ENCODE measurements at places on chromosomes 6 and 20.

GRCh38 chr6:143555071-143555492 is 43.6 kb upstream of the FUCA2 start:
- DNase-seq: no peak

- no peak for DNase-seq
Measured at GRCh38 chr6:105005451-105005850, 48.5 kb downstream of the LIN28B start.

- peak; percentile 80 for DNase-seq
Measured at GRCh38 chr20:7856756-7857155, 83.5 kb downstream of the HAO1 start.

DNA sequence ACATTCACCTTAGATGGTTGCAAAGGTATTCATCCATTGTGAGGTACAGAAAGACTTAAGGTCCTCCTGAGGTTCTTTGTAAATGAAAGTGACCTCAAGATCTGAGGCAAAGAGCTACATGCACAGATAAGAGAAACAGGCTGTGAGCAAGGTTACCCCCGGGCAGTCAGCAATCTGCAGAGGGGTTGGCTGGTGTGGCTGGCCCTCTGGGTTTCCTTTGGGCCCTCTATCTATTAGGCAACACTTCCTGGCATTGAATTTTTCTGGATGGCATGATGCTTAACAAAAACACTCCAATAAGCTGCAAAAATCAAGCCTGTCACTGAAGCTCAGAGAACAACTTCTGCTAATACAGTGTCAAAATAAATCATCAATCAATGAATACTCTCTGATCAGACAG is 48.9 kb upstream of the RALGAPA2 start:
- no peak for DNase-seq

- peak; percentile 27 for DNase-seq
Measured at GRCh38 chr20:23412026-23412425, 9.3 kb downstream of the NAPB start.

DNA sequence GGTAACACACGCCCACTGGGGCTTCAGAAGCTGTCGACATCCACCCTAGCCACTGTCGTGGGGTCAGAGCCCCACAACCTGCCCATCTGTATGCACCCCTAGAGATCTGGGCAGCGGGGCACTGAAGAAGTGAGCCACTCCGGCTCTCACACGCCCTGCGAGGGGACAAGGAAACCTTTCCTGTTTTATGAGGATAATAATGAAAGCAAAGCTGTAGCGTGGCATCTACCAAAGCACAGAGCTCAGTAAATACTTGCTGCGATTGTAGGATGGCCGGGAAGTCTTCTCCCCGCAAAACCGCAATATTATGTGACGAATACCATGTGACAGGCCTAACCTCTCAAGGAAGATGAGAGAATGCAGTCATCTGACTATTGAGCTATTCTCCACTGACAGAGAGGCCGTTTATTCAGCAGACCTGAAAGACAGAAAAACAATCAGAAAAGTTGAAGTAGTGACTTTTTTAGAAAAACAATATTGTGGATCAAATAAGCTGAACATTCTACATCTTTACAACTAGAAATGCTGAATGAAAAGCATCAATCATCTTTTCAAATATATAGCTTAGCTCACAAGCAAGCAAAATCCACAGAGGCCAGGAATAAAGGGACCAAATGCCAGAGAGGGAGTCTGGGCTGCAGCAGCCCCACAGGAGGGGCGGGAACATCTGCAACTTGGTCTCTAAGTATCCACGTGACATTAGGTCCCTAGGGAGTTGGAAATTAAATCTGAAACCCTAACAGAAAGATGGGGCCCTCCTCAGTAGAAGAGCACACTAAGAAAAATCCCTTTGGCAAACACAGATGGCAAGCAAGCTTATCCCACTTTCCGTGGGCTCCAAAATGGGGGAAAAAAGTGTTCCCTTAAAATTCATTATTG is 207.8 kb downstream of the TTLL2 start:
- DNase-seq: no peak

- DNase-seq: peak; percentile 61
Measured at GRCh38 chr6:109896341-109896740, 81.8 kb upstream of the GPR6 start.

GRCh38 chr6:157269261-157269794 is 54.0 kb downstream of the TMEM242 start:
- peak; percentile 69 for DNase-seq

DNA sequence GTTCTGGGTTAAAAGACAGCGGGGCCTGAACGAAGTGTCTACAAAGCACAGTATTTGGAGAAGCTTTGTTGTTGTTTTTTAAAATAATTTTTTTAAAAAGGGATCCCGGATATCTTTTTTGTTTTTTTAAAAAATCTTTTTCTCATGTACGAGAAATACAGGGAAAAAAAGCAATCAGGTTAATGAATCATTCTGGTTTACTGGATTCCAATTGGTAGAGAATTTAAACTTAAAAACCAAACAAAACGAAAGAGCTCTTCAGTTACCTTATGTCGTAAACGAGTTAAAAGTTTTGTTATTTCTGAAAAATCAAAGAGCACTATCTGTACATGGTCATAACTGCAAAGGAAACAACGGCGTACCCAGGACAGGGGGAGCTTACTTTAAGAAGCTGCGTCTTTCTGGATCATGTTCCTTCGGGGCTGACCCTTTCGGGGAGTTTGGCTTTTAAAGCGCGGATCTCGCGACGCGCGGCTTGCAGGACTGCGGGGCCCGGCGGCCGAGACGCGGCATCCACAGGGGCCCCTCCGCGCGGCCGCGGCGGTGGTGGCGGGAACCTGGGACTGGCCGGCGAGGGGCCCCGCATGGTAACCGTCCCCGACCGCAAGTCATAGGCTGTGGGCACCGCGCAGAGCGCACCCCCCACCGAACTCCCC is 927 bp downstream of the IL20RA start:
- peak; percentile 16 for DNase-seq

DNA sequence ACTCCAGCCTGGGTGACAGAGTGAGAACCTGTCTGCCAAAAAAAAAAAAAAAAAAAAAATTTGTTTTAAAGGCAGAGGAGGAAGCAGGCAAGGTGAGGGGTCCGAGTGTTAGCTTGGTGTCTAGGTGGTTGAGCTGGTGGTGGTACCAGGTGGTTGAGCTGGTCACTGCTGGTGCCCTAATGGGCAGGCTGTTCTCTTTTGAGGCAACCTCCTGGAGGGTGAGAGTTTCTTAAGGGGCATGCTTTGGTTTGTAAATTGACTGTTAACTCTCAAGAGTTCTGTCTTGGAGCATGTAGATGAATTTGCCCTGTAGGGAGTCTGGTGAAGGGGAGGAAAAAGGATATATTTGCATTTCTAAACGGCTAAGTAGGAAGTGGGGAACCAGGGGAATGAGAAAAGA is 52.7 kb downstream of the BANF2 start:
- no peak for DNase-seq

DNA sequence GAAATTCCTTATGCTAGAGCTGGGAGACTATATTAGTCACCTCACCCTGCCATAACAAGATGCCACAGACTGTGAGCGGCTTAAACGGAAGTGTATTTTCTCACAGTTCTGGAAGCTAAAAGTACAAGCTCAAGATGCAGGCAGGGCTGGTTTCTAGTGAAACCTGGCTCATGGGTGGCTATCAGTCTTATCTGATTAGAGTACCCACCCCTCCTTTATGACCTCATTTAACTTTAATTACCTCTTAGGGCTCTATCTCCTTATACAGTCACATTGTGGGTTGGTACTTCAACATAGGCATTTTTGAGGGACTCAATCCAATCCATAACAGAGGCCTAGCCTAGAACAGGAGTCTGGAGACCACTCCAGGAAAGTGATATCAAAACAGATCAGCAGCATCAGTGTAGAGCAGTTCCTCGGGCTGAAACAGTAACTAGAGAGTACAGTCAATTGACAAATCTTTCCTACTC is 2.3 kb upstream of the SNRNP48 start:
- DNase-seq: peak; percentile 49

- no peak for DNase-seq
Measured at GRCh38 chr20:19602675-19603375, 155.2 kb upstream of the RIN2 start.

DNA sequence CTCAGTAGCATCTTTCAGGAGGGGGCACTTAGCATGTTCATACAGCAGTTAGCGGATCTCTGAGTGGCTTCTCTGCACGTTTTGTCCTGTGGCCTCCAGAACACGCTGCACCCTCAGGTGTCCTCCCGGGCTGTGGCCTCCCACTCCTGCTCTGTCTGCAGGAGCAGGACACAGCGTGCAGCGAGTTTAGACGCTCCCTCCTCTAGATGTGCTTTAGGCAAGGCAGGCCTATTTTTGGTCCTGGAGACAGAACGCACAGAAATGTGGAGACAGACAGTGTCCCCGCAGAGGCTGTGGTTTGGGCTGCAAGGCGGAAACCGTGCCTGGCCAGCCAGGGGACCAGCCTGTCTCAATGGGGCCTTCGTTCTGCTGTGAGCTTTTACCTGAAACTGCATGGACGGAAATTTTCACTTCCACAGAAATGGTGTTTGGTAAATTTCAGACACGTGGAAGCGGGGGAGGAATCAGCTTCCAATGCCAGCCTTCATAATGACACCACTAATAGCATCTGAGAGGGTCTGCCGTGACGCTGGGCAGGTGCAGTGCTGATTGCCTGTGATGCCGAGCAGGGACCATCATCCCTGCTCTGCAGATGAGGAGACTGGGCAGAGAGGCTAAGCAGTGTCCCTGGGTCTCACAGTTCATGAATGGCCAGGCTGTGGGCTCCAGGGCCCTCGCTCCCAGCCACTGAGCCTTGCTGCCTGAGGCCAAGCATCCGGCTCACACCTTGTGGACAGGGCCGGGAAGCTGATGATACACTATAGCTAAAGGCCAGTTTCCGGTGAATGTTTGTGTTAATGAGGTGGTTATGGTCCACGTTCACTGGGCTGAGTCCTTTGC is 120.9 kb downstream of the SYCP2 start:
- DNase-seq: no peak

- DNase-seq: no peak
Measured at GRCh38 chr6:7812623-7813022, 86.7 kb downstream of the BMP6 start.

DNA sequence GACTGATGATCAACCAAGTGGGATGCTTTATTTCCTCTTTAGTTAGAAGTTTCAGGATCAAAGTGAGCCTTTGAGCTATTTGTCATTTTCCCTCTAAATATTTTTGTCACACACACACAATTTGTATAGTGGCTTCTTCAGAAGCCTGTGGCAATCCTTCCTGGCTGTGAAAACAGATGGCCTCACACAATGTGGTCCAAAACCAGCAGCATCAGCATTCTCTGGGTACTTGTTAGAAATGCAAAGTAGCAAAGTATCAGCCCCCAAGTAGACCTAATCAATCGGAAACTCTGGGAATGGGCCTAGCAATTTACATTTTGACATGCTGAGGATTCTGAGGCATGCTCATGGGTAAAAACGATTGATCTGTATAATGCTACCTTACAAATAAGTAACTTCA is 115.9 kb downstream of the PAX1 start:
- DNase-seq: no peak

DNA sequence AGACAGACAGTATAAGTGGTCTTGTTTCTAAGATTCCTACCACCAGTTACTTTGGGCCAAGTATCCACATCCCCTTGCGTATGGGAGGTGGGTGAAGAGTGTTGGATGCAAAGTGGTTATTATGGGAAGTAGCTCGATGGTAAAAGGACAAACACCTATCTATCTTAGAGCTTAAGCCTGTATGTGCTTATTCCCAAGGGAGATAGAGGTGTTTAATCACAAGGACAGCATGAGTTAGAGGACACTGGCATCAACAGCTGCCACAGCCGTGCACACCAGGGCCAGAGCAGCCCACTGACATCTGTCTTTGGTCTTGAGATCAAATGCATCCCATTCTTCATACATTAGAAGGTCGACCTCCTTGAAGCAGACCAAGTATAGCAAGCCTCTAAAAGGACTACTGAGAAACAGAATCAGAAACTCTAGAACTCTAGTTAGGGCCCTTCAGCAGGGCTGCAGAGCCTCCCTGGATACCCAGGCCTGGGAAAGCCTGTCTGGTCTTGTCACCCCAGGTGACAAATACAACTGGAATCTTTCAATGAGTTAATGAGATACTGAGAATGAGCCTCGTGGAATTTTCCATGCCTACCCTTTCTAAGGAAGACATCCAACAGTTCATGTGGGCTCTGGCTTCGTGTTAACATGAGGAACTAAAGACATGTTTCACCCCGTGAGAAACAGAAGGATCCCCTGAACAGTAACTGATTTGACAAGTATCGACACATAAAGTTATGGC is 28.7 kb downstream of the TXNDC5 start:
- peak; percentile 71 for DNase-seq

DNA sequence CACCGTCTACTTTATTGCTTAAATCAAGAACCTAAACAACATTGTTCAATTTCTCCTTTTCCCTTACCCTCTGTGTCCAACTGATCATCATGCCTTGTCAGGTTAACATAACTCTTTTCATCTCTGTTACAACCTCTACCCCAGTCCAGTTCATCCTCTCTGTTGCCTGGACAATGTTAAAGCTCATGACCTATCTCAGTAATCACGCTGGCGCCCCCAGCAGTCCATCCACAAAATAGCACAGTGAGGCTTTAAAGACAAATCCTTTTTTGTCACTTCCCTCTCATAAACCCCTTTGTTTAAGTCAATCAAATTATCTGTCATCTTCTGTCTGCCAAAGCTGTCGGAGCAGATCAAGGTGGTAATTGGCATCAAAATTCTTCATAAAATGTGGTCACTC is 140.1 kb downstream of the QKI start:
- DNase-seq: peak; percentile 50

- no peak for DNase-seq
Measured at GRCh38 chr20:57517904-57518303, 7.0 kb downstream of the CTCFL start.

- no peak for DNase-seq
Measured at GRCh38 chr20:21190869-21191268, 65.0 kb downstream of the KIZ start.

GRCh38 chr6:45607798-45608197 is 230.1 kb upstream of the SUPT3H start:
- peak; percentile 42 for DNase-seq

GRCh38 chr6:154579046-154579445 is 68.6 kb upstream of the CNKSR3 start:
- peak; percentile 75 for DNase-seq

DNA sequence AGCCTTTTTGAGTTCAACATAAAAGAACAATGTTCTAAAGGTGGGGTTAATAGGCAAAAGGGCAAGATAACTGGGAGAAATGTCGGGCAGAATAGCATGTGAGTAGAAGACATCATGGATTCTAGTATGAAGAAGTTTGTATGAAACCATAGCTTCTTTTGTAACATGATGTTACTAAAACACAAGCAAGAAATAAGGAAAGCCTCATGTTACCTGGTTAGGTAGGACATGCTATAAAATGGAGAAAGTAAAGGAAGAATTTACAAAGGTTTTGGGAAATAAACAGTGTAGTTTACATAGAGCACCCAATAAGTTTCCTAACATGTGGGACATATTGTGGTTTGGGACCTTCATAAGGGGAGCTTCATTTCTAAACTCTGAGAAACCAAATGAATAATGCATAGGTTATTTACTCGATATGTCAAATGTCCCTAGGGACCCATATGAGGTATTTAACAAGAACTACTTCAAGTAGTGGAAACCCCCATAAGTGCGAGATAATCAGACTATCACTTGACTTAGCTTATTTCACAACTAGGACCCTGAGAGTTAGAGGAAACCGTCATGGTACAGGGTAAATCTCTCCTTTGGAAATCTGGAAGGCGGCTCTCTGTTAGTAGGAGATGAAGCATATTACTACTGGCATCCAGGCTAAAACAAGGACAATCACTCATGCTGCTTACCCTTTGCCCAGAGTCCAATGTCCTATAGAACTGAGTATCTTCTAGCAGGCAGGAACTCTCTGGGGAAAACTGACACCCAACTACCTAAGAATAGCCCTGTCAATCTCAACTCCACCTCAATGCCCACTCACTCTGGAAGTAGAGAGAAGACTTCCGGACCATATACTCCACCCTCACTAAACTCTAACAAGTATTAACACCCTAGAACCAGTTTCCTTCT is 57.5 kb downstream of the ILRUN start:
- peak; percentile 55 for DNase-seq
